ENCODE measurements at places on chromosomes 2 and 18.
A peak's percentile ranks its signal among the peaks of the same experiment; 100 is the strongest.

DNA sequence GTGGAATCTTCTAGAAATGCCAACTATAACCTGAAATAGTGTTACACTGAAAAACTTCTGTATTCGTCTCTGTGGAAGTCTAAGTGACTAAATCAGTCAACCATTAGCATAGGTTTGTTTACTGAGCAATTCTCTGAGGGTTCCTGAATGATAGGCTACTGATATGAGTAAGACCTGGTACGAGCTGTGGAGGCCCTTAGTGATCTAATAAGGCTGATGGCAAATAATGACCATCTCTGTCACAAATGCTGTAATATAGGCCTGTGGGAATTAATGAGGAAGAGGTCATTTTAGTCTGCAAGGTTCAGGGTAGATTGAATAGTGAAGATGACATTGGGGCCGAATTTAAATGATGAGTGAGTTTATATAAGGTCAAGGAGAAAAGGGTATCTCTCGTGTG is 82.5 kb downstream of the MGAT5 start:
- no peak for DNase-seq

DNA sequence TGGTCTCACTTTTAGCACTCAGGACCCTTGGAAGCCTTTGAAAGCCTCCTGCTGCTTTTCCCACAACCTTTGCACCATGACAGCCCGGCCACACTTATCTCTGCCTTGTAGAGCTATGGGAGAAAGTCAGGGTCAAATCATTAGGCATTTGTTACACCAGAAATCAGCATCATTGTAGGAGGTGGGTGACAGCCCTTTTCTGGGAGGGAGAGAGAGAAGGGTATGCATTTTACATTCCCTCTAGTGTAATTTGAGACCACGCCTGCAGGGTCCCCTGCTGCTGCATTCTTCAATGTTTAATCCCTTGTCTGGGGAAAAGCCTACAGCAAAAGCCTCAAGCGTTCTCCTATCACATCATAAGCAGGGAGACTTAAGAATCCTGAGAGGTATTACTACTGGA is 766.8 kb upstream of the FAM98A start:
- no peak for DNase-seq

GRCh38 chr2:230343747-230344146 is 16.8 kb downstream of the SP140L start:
- DNase-seq, result no peak

GRCh38 chr2:78263571-78263970 is 741.4 kb upstream of the LRRTM4 start:
- no peak for DNase-seq

- DNase-seq, result no peak
Measured at GRCh38 chr2:9273486-9274130, 67.0 kb downstream of the ASAP2 start.

- DNase-seq, result no peak
Measured at GRCh38 chr2:119758881-119759450, 756 bp upstream of the PTPN4 start.

GRCh38 chr2:16614314-16614860 is 51.2 kb downstream of the CYRIA start:
- no peak for DNase-seq

DNA sequence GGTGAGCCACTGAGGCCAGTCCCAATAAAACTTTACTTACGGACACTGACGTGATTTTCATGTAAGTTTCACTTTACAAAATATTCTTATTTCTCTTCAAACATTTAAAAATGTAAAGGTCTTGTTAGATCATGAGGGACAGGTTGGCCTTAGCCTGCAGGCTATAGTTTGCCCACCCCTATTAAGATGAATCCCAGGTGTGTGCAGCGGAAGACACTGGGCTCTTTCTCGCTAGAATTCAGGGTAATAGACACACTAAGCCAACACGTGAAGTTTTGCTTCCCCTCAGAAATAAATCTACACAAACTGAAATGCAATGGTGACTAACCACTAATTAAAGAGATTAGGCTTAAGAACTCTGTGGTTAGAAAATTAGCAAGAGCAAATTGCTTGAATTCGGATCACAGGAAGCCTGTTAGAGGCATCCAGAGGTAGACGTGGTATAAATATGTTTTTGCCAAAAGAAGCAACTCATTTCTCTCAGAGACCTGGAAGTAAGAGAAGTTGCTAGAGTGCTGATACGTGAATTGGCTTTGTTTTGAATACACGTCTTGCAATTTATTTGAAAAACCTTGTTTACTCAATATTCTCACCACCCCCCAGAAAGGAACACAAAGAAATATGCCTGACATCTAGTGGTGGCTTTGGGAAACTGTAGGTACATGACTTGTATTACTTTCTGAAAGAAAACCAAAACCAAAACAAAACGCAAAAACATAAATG is 151.6 kb downstream of the DTNB start:
- DNase-seq, result peak; percentile 26

DNA sequence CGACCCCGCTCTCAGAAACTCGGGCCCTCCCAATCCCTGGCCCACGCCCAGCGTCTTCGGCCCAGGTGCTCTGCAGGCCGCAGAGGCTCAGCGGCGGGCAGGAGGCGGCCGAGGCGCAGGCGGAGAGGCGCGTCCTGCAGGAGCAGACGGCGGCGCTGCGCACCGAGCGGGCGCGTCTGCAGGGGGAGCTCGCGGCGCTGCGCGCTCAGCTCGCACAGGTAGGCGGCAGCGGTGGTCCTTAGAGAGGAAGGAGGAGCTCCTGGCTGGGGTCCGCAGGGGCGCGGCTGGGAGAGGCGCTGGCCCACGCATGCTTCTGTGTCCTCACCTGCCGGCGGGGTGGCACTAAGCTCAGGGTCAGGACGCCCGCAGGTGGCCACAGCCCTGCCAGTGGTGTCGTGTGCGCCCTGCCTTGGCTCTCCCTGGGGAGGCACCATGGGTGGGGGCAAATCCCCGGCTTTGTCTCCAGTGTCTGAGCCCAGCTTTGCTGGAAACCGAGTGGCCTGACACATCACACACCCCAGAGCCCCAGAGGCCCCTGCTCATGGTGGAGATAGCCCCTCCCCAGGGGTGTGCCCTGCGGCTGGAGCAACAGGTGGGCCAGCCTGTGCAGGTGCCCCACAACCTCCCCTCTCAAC is 14.9 kb upstream of the SNED1 start:
- DNase-seq, result no peak

DNA sequence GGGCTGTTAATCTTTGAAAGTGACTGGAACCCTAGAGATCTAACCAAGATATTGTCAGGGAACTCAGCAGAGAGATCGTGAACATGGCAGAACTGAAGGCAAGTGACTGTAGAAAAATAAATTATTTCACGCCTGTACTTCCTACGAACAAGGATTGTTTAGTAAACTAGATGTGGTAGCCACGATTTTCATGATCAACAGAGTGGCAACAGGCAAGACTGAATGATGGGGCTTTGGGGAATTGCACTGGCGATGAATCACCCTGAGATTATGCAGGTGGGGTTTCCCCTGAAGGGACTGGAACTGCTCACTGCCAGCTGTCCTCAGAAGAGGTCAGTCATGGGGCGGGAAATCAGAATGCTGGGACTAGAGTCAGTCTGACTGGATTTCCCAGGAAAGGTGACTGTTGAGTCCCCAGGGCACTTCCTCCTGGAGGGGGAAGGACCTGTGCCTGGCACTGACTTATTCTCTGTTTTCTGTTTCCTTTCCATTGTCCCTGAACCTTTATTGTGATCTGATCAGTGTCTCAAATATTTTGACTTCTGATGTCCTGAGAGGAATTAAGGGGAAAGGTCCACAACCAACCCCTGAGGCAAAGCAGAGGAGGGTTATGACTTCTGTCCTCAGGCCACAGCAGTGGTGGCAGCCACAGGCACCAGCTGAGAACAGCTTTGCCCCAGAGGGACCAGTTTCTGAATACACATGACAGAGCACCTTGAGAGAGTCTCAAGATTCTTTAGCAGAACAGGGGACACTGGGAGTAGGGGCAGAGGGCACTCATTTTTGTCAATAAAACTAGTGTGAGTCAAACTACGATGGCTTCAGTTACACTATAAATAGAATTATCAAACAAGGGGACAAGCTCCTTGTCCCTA is 70.0 kb downstream of the NAB1 start:
- DNase-seq, result peak; percentile 52

DNA sequence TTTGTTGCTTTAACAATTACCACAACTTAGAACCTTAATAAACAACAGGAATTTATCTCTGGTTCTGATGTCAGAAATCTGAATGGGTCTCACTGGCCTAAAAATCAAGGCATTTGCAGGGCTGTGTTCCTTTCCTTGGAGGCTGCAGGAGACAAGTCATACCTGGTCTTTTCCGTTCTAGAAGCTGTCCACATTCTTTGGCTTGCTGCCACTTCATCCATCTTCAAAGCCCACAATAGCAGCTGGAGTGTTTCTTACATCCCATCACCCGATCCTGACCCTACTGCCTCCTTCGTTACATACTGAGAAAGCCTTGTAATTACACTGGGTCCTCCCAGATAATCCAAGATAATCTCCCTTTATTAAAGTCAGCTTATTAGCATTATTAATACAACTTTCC is 18.1 kb downstream of the NETO1 start:
- no peak for DNase-seq

DNA sequence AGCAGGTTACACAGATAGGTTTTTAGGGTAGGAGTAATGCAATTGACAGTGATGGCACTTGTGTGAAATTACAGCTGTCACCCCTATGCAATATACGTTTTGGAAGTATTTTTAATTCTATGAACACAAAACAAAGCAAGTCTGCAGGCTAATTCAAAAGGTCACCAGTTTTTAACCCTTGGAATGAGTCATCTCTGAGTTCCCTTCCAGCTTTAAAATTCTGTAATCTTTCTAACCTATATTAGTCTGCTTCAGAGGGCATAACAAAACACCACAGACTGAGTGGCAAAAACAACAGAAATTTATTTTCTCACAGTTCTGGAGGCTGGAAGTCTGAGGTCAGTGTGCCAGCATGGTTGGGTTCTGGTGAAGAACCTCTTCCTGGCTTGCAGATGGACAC is 596.9 kb upstream of the HNMT start:
- DNase-seq, result no peak

DNA sequence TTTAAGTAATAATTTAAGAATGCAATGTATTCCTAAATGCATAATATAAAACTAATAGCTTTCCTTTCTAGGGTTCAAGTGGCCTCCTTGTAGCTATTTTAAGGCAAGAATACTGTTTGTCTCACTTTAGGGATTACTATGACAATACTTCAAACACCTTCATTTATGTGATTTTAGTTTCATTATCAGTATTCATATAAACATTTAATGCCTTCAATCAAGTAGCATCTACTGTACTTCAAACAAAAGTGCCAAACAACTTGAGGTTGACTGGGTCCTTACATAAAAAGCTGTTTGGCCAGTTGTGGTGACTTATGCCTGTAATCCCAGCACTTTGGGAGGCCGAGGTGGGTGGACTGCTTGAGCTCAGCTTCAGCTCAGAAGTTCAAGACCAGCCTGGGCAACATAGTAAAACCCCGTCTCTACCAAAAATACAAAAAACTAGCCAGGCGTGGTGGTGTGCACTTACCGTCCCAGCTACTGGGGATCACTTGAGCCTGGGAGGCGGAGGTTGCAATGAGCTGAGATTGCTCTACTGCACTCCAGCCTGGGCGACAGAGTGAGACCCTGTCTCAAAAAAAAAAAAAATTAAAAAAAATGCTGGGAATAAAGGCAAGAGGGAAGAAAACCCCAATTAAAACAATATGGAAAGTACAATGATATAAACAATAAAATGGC is 9.3 kb downstream of the MEX3C start:
- DNase-seq, result no peak

GRCh38 chr18:8911408-8912340 is 190.8 kb upstream of the NDUFV2 start:
- DNase-seq, result no peak

- no peak for DNase-seq
Measured at GRCh38 chr2:172970660-172971059, 105.0 kb upstream of the MAP3K20 start.

- DNase-seq, result no peak
Measured at GRCh38 chr18:24814521-24814920, 354.1 kb downstream of the HRH4 start.

DNA sequence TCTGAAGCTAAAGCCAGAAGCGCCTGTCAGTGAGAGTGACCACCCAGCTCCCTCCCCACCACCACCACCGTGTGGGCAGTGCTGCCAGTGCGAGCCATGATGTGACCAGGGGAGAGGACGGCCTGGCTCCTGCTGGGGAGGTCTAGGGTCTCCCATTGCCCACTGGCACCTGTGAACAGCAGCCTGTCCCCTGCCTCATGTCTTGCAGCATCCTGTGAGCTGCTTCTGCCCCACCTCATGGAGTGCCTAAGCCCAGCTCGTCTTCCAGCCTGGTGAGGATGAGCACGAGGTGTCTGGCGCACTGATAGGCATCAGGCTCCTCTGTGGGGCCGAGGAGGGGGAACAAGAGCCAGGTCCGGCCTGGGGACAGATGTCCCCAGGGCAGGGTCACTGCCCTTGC is 61.4 kb downstream of the FAM168B start:
- DNase-seq, result no peak

- DNase-seq, result no peak
Measured at GRCh38 chr2:161570424-161571050, 53.7 kb upstream of the SLC4A10 start.
